ENCODE measurements at places on chromosomes 6 and 20. TPM values are rescaled to one million over a fixed set of nuclear protein-coding genes. Genes with fewer than 3 reads are reported as not detected.

GRCh38 chr6:75025371-75025770 is 180.5 kb downstream of the COL12A1 start:
- no peak for DNase-seq

GRCh38 chr6:141347906-141348492 is 784.7 kb upstream of the GJE1 start:
- DNase-seq, result no peak

FBXL4 gene
- 14.7 TPM for total RNA-seq

DNA sequence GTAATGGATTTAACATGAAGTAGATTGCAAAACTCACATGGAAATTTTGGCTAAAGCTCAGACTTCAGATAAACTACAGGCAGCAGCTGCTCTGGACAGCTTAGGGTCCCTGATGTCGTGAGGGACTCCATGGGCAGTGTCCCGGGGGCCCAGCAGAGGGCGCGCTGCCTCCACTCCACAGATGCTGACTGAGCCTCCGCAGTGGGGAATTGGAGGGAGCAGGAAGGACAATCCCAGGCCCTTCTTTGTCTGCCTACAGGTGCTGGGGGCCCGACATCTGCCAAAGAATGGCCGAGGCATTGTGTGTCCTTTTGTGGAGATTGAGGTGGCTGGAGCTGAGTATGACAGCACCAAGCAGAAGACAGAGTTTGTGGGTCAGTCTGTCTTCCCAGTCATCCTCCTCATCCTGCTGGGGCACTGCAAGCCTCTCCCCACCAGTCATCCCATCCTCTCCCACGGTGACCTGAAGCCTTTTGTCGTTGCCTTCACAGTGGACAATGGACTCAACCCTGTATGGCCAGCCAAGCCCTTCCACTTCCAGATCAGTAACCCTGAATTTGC is 35.9 kb downstream of the PLCG1 start:
- DNase-seq, result peak; percentile 87

ABHD16B gene
- not detected for total RNA-seq
